Tibial nerve (tissue), 4 donors: ENCODE measurements at places on chromosomes 2 and 18. TPM values are rescaled to one million over a fixed set of nuclear protein-coding genes. Genes with fewer than 3 reads are reported as not detected.

GRCh38 chr2:21837168-21837960 lies 713.6 kb downstream of the TDRD15 start:
- H3K27ac ChIP-seq, result no peak overlapping the region
- DNase-seq, result no peak
- H3K27me3 ChIP-seq, result no peaks in the 10 kb centered on the region
- H3K4me1 ChIP-seq, result no peaks in the 10 kb centered on the region
- H3K36me3 ChIP-seq, result no peaks in the 10 kb centered on the region

The ADRA2B gene
- total RNA-seq, result 4.5 TPM

DNA sequence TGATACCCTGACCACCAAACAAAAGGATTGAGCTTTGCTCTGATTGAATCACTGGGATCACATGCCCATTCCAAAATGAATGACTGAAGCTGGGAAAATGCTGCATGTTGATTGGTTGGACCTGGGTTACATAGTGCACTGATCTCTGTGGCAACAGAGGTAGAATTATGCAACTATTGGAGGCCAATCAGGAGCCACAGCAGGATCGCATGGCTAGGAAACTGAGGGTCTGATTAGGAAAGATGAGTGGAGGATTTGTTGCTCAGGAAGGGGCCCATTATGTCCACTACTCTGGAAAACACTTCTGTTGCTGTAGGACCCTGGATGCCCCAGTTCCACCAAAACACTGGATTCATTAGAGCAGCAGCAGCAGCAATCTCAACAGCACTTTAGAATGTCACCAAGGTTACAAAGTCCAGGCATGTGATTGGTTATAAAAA lies 25.9 kb upstream of the SGPP2 start:
- H3K36me3 ChIP-seq, result no peaks in the 10 kb centered on the region
- H3K4me3 ChIP-seq, result no peak overlapping the region
- H3K27me3 ChIP-seq, result no peaks in the 10 kb centered on the region
- DNase-seq, result no peak
- H3K27ac ChIP-seq, result no peak overlapping the region
- no peaks in the 10 kb centered on the region for H3K4me1 ChIP-seq

- peak overlapping the region; percentile 39 for H3K27ac ChIP-seq
- no peaks in the 10 kb centered on the region for H3K27me3 ChIP-seq
- no peaks in the 10 kb centered on the region for H3K36me3 ChIP-seq
- DNase-seq, result no peak
These were observed 15.9 kb upstream of the CD28 start for GRCh38 chr2:203690441-203691047.

- no peaks in the 10 kb centered on the region for H3K27me3 ChIP-seq
- no peaks in the 10 kb centered on the region for H3K4me1 ChIP-seq
- no peaks in the 10 kb centered on the region for H3K36me3 ChIP-seq
- no peak for DNase-seq
These were observed 24.9 kb downstream of the TET3 start for GRCh38 chr2:74009577-74009976.

- no peak for DNase-seq
- no peak overlapping the region for H3K4me3 ChIP-seq
- H3K27ac ChIP-seq, result no peak overlapping the region
- peaks cover 14% of the 10 kb centered on the region for H3K4me1 ChIP-seq
These were observed 84.2 kb downstream of the TTC27 start for GRCh38 chr2:32711908-32712501.

The LYG1 gene
- 0.66 TPM for total RNA-seq

The ASB18 gene
- not detected for total RNA-seq
